ENCODE measurements at places on chromosomes 13 and 19.

- DNase-seq = no peak
Measured at GRCh38 chr19:10884274-10884673, 12.9 kb downstream of the CARM1 start.

GRCh38 chr19:29837448-29837981, 25.7 kb downstream of the CCNE1 start:
- peak; percentile 84 for DNase-seq

GRCh38 chr19:18593367-18594095, 4.9 kb downstream of the REX1BD start:
- DNase-seq = peak; percentile 60

- no peak for DNase-seq
Measured at GRCh38 chr13:50780201-50781015, 63.1 kb downstream of the DLEU7 start.

GRCh38 chr13:65154661-65155447, 2075.3 kb downstream of the PCDH9 start:
- DNase-seq = no peak

- no peak for DNase-seq
Measured at GRCh38 chr19:30255791-30256495, 116.2 kb upstream of the ZNF536 start.

DNA sequence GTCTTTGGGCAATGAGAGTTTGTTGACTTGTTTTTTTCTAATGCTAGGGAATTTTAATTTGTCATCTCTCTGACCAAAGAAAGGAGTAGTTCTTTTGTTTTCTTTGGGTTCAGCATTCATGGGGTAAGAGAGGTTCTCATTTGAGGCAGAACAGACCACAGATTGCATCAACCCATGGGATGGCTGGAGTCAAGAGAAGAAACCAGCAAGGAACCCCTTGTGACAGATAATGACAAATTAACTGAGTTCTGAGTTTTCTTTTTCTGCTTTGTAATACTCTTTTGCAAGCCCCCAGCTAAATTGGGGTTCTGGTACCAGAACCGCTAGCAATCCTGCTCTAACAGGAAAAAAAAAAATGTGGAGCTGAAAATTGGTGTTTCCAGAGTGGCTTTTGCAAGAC, 864.1 kb downstream of the DIAPH3 start:
- DNase-seq = no peak

- peak; percentile 49 for DNase-seq
Measured at GRCh38 chr13:97262058-97262457, 39.9 kb downstream of the MBNL2 start.

DNA sequence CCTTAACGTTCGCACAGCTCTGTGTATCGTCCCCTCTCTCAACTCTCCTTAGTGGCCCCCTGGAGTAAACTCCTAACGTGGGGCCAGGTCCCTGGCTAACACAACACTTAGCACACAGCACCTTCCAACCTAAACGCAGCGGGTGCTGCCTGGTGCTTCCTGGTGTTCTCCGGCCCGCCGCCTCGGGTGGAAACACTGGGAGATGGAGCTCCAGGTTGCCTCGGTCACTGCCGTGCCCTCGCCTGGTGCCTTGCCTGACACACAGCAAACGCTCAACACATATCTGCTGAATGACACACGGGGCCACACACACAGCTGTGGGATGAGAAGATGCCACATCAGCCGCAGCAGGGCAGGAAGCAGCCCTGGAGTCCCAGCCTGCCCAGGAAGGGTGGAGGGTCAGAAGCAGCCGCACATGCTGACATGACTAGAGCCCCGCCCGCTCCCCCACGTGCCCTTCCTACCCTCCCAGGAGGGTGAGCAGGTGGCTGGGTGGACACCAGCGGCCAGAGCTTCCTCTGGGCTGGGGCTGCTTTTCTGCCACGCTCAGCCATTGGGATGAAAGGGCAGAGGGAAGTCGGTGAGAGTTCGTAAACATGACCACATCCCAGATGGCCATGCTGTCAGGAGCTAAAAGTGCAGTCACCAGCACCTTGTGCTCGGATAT, 6.6 kb downstream of the PEPD start:
- DNase-seq = no peak

GRCh38 chr13:99398071-99398470, 90.9 kb upstream of the GPR183 start:
- no peak for DNase-seq

GRCh38 chr13:112686987-112687386, 2.9 kb upstream of the ATP11A start:
- DNase-seq = no peak

- no peak for DNase-seq
Measured at GRCh38 chr19:27748551-27749152, 1464.3 kb downstream of the UQCRFS1 start.

- DNase-seq = no peak
Measured at GRCh38 chr13:19795956-19796355, 13.2 kb upstream of the PSPC1 start.

DNA sequence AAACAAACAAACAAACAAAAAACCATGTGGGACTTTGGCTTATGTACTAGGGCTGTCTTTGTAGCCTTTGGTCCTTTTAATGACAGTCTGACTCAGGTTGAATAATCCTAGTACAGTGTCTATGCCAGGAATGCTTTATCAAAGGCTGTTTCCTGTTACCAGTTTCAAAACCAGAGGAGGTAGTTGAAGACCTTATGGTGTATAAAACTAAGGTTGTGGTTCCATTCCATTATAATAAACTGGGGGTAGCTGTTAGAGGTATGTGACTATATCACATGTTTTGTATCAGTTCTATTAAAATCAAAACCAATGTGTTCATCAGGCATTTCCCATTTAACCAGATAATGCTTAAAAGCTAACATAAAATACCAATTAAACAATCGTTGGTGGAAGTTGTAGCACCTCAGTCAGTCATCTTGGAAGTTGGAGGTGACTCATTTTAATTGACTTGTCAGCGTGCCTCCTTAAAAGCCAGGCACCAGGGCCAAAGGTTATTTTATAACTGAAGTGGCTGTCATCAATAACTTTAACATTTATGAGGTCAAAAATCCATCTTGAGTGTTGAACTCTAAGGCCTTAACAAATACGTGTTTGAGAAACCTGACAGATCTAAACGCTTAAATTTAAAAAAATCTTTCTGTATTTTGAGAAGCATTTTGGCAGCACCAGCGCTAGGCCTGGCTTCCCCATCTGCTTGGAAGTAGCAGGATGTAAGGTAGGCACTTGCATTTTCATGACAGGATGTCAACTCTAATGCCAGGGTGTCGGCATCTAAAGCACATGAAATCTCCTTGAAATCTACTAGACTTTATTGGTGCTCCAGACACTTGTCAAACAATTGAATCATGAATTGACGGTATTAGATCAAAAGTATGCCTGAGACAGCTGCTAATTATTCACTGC, 162.5 kb downstream of the LMO7 start:
- DNase-seq = peak; percentile 17

- no peak for DNase-seq
Measured at GRCh38 chr13:26449063-26449848, 108.2 kb upstream of the WASF3 start.

DNA sequence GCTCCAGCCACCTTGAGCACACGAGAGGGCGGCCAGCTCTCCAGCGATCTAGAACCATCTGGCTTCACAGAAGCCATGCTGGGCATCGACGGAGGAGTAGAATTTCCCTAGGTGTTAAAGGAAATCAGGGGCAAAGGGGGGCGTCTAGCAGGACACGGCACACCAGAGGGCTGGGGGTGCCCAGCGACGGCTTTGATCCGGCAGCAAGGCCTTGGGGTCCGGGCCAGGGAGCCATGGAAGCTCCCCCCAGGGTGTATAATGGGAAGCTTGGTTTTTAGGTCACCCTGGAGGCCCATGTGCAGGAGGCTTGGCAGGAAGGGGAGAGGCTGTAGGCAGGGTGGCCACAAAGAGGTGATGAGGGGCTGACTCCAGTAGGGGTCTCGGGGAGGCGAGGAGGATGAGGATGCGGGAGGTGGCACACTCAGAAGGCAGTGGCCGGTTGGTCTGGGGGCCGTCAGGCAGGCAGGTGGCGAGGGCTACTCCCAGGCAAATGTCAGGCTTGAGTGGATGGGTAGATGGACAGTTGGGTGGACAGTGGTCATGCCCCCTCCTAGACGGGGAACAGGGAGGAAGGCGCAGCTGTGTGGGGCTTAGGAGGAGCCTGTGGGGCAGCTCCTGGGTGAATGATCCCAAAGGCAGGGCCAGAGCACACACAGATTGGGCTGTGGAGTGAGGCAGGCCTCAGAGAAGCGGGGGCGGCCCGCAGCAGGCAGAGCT, 5.6 kb downstream of the KMT5C start:
- no peak for DNase-seq
